Activated naive CD8-positive, alpha-beta T cell treated with anti-CD3 and anti-CD28 coated beads for 36 hours (primary cell): ENCODE measurements at places on chromosomes 7 and 10. TPM values are rescaled to one million over a fixed set of nuclear protein-coding genes. Genes with fewer than 3 reads are reported as not detected.

DNA sequence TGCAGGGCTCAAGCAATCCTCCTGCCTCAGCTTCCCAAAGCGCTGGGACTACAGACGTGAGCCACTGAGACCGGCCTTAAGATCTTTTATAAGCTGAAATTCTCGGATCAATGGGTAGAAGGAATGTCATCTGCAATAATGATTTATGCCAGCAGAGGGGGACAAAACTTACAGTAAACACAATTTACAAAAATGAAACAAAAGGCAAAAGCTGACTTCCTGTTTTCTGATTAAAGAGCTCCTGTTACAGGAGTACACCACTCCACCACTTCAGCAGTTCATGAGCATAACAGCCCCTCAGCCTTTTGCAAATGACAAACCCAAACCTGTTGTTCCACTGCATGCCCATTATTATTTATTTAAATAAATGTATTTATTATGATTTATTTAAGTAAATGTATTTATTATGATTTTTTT lies 88.5 kb upstream of the ATP6V0A4 start:
- no peak for DNase-seq

AKR1D1 gene
- not detected for total RNA-seq

DNA sequence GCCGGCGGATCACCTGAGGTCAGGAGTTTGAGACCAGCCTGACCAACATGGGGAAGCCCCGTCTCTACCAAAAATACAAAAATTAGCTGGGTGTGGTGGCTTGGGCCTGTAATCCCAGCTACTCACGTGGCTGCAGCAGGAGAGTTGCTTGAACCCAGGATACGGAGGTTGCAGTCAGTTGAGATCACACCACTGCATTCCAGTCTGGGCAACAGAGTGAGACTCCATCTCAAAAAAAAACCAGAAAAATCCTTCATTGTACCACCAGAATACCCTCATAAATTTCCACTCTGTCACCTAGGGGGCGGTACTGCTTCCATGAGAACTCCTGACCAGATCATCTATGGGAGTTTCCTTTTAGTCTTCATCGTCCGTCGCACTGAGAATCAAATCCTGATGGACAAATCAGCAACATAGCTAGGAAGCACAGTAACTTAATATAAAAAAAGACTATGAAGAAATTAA lies 225.8 kb upstream of the KLF14 start:
- peak; percentile 63 for DNase-seq

DNA sequence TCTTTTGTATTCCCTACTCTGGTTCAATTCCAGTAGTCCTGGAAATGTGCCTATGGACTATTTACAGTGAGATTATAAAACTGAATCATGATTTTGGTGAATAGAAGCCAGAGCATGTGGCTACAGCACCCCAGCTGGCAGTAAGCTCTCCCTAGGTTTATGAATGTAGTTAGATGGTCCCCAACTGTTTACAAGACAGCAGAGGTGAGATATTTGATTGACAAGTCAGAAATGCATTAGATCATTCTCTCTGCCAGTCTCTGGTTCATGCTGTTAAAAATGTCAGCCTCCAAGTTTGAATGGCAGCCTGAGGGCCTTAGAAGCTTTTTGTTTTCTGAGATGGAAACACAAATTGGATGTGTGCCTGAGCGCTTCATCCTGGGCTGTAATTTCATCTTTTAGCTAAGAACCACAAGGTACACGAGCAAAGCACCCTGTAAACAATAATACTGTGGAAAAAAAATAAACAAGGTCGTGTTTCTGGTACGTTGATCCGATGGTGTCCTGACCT lies 85.0 kb downstream of the BTRC start:
- no peak for DNase-seq

GRCh38 chr10:117544004-117544701 lies 1.6 kb downstream of the EMX2 start:
- no peak for DNase-seq

- no peak for DNase-seq
These were observed 41.7 kb downstream of the AKR1E2 start for GRCh38 chr10:4867520-4868356.

RSPH10B gene
- not detected for total RNA-seq

KAZALD1 gene
- total RNA-seq: 0.28 TPM

AKR1C8 gene
- total RNA-seq: 0.22 TPM

DNA sequence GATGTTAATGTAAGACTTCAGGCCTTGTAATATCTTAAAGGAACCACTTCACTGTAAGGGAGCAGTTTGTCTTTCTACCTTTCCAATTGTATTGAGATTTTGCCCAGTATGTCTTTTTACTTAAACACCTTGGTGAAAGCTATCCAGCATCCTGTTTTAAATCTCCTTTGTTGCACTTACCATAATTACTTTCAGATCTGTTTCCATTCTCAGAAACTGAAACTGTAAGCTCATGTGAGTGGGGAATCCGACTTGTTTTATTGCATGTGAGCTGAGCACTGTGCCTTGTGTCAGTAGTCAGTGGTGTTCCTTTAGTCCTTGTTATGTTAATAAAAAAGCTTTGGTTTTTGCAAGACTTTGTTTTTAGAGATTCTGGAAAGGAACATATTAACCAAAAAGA lies 42.2 kb downstream of the BMPR1A start:
- peak; percentile 2 for DNase-seq

GRCh38 chr10:20596911-20597310 lies 300.2 kb downstream of the NEBL start:
- no peak for DNase-seq

- no peak for DNase-seq
These were observed 268.2 kb downstream of the PTEN start for GRCh38 chr10:88131511-88132139.

- DNase-seq: no peak
These were observed 416.2 kb upstream of the NFE2L3 start for GRCh38 chr7:25735674-25736242.

DNA sequence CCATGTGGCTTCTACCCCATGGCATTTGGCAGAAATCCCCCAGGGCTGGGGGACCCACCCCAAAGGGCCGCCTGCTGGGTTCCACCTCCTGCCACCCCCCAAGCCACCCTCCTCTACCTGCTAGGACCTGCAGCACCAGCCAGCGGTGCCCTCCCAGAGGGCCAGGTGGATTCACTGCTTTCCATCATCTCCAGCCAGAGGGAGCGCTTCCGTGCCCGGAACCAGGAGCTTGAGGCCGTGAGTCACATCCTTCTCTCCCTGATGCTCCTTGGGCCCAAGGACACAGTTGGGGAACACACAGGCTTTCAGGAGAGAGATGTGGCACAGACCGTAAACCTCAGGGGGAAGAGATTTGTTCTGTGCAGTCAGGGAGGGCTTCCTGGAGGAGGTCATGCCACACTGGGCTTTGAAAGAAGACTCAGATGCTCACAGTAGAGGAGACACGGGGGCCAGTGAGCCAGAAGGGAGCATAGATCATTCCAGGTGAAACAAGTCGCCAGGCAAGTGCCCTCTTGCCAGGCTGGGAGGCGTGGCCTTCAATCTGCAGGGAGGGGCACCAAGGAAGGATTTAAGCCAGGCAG lies 11.5 kb upstream of the SH2B2 start:
- no peak for DNase-seq

- peak; percentile 50 for DNase-seq
These were observed 32.5 kb upstream of the KNDC1 start for GRCh38 chr10:133127291-133128125.

PRDX3 gene
- 232 TPM for total RNA-seq

- no peak for DNase-seq
These were observed 1050.0 kb upstream of the GHITM start for GRCh38 chr10:83089335-83089734.

GRCh38 chr7:81467964-81468363 lies 301.9 kb downstream of the HGF start:
- DNase-seq: no peak

ADRB1 gene
- 0.14 TPM for total RNA-seq

- no peak for DNase-seq
These were observed 1.8 kb upstream of the PAOX start for GRCh38 chr10:133377025-133377817.

DNA sequence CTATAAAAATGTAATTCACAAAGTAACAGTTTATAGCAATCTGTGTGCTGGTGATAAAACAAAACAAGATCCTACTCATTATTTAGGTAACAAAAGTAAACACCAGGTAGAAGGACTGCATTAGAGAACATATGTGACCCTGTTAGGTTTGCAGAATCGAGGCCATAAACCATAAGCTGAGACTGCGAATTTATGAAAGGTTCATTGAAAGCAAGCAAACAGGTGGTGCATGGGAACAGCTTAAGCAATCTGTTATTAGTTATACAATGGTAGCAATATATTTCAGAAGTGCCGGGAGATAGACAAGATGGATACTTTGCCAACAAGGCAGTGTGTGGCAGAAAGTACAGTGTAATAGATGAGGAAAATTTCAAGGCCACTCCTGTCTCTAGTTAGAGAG lies 23.5 kb upstream of the FAM133B start:
- DNase-seq: no peak

DNA sequence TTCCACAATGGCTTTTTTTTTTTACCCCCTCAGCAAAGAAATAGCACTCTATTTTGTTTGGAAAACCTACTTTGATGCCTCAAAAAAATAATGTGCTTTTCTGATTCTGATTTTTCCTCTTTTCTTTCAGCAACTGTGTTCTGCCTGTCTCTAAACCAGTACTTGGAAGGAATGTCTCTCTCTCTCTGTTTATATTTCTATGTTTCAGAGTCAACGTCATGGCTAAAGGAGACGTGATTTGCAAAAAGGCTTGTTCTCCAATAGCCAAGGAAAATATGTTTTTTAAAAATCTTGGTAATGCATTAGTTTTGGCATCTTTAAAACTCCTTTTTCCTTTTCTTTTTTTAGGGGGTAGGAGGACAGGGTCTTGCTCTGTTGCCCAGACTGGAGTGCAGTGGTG lies 56.0 kb upstream of the SDK1 start:
- DNase-seq: no peak

GRCh38 chr7:158351481-158351880 lies 236.1 kb downstream of the PTPRN2 start:
- DNase-seq: no peak

NPS gene
- not detected for total RNA-seq

DNA sequence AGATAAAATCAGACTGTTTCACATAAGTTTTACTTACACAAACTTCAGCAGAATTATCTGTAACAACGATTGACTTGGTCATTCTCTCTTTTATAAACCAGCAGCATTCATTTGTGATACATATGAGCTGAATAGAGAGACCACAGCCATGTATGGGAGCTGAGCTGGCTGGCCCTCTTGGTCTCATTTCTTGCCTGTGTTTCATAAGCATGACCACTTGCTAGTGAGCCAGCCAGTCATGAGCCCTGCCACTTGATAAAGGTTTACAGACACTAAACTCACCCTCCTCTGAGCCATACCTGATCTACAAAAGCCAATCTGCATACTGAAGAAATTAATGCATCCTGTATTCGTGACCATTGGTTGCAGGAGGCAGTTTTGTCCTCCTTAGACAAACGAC lies 82.1 kb downstream of the PKD1L1 start:
- DNase-seq: no peak

PRLHR gene
- total RNA-seq: not detected

DNA sequence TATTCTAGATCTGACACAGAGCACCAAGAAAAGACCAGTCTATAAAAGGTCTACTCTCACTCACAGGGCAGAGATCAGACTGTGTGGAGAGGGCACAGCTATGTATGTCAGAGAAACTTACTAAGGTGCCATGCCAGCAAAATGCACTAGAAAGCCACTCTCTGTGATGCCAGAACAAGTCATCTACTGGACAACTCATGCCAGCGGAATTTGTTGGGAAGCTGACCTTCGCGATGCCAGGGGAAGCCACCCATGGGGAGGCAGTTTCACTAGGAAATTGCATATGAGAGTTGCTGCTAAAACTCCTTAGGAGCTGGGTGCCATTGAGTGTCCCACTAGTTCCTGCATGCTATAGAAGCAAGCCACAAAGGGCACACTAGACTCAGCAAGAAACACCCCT lies 58.5 kb downstream of the MICU1 start:
- no peak for DNase-seq

GRCh38 chr10:70678250-70678635 lies 5.9 kb downstream of the ADAMTS14 start:
- DNase-seq: no peak

- DNase-seq: no peak
These were observed 40.8 kb downstream of the CPED1 start for GRCh38 chr7:121029302-121029701.

SLC13A1 gene
- not detected for total RNA-seq

GRCh38 chr7:37970211-37970610 lies 49.8 kb downstream of the EPDR1 start:
- no peak for DNase-seq

DNA sequence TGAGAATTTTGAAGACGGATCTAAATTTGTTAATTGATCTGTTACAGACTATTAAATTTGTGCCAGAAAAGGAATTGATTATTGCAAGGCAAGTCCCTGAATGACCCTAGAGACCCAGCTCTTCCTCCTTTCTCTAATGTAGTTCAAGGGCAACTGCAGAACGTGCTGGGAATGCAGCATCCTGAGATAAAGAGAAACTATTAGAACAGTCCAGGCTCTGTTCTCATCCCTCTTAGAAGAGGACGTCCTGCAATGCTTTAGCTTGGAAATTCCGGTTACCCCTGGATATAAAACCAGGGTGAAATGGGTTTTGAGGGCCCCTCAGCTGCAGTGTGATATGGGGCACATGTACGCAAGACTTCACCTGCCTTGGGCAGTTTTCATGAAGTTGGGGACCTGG lies 67.3 kb downstream of the PTN start:
- DNase-seq: no peak

THSD7A gene
- total RNA-seq: not detected

- peak; percentile 74 for DNase-seq
These were observed at the start of gene EPHB6 for GRCh38 chr7:142854372-142855113. Gene EPHB6 (plus strand): TSS chr7:142855076. CDS start chr7:142863228, 8,152 bp downstream.

DNA sequence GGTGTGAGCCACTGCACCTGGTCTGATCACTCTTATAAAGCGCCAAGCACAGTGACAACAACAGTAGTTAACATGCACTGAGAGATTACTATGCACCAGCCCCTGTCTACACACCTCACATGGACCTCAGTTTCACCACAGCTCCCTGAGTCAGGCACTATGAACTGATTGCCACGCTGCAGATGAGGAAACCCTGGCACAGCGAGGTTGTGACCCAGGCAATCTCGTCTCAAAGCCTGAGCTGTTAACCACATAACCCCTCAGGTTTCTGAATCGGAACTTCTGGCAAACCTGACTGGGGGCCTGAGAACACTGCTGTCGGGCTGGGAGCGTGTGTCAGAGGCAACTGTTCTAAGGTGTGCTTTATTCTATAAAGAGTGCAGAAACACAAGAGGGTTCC lies 150.8 kb downstream of the RNF216 start:
- DNase-seq: peak; percentile 64
